ENCODE measurements at places on chromosomes 7 and 10.

DNA sequence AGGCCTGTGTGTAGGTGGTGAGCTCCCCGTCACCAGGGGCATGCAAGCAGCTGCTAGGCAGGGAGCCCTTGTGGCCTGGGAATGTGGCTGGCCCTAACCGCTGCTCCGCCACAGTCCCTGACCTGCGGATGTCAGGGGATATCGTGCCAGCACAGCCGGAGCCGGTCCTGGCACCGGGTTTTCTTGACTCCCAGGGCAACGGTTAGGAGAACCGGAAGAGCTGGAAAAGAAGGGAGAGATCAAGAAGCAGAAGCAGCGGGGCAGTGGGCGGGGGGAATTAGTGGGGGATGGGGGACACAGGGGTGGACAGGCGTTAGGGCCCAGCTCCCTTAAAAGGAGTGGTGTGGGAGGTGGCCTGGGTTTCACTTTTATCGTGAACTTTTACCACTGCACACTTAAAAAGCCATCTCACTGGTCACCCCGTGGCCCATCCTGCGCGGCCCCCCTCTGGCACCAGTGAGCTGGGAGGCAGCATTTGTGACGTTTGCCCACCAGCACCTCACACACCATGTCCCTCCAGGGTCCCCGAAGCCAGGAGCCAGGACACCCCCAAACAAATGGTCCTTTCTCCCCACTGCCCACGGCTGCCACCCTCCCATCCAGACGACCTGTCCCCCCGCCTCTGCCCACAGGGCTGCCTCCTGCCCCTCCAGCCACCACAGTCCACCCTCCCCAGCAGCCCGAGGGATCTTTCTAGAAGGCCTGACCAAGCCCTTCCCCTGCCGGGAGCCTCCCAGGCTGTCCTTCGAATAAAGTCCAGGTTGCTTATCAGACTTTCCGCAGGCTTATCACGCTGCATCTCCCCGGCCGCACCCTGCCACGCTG is 1.8 kb upstream of the MICALL2 start:
- DNase-seq = no peak

DNA sequence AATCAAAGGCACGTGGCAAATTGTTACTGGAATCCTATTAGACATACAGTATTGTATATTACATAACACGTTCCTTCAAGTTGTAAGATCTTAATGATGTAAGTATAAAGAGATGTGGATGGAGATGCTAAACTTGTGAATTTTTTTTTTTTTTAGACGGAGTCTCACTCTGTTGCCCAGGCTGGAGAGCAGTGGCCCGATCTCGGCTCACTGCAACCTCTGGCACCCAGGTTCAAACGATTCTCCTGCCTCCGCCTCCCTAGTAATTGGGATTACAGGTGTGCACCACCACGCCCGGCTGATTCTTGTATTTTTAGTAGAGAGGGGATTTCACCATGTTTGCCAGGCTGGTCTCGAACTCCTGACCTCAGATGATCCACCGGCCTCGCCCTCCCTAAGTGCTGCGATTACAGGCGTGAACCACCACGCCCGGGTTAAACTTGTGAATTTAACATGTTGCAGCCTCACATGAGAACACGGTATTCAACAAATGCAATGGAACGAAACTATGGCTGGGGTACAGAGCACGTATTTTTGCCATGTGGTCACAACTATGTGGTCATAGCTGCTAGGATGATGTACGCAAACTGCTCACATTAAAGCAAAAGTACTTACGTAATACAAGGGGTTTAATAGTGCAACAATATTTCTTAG is 818 bp upstream of the SUPV3L1 start:
- no peak for DNase-seq

DNA sequence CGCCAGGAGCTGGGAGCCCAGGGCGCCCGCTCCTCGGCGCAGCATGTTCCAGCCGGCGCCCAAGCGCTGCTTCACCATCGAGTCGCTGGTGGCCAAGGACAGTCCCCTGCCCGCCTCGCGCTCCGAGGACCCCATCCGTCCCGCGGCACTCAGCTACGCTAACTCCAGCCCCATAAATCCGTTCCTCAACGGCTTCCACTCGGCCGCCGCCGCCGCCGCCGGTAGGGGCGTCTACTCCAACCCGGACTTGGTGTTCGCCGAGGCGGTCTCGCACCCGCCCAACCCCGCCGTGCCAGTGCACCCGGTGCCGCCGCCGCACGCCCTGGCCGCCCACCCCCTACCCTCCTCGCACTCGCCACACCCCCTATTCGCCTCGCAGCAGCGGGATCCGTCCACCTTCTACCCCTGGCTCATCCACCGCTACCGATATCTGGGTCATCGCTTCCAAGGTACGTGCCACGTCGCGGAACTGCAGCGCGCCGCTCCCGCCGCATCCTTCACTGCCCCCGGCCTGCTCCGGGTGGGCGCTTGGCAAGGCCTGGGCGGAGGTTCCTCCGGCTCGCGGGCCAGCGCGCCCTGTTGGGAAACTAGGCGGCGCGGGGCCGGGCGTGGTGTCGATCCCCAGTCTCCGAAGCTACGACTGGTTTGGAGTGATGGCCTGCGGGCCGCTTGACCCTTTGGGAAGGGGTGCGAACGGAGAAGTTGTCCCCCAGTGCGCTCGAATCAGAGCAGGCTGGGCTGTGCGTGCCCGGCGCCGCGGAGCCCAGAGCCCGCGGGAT is 868 bp downstream of the EMX2 start:
- DNase-seq = no peak

GRCh38 chr7:46763344-46763743 is 818.6 kb downstream of the TNS3 start:
- DNase-seq = no peak

GRCh38 chr7:31761646-31762045 is 74.6 kb downstream of the PPP1R17 start:
- no peak for DNase-seq

DNA sequence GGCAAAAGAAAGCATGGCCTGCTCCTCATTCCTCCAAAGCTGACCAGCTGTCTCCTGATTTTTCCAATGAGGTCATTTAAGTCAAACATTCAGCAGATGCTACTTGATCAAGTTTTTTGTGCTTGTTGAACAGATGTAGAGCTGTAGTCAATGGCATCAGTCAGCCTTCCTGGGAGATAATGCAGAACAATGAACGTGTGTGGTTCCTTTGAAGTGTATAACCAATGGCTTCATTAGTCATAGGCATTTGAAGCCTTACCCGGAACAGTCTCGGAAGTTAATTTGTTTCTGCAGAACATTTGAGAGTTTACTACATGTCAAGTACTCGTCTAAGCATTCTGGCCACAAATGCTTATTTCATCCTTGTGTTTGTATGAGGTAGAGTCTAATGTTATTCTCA is 227.1 kb downstream of the ADRA2A start:
- DNase-seq = no peak

- no peak for DNase-seq
Measured at GRCh38 chr10:128044961-128045832, 81.0 kb downstream of the MKI67 start.

GRCh38 chr10:128274938-128275337 is 148.7 kb upstream of the MKI67 start:
- DNase-seq = peak; percentile 11

- no peak for DNase-seq
Measured at GRCh38 chr7:137080516-137081203, 212.2 kb downstream of the CHRM2 start.

DNA sequence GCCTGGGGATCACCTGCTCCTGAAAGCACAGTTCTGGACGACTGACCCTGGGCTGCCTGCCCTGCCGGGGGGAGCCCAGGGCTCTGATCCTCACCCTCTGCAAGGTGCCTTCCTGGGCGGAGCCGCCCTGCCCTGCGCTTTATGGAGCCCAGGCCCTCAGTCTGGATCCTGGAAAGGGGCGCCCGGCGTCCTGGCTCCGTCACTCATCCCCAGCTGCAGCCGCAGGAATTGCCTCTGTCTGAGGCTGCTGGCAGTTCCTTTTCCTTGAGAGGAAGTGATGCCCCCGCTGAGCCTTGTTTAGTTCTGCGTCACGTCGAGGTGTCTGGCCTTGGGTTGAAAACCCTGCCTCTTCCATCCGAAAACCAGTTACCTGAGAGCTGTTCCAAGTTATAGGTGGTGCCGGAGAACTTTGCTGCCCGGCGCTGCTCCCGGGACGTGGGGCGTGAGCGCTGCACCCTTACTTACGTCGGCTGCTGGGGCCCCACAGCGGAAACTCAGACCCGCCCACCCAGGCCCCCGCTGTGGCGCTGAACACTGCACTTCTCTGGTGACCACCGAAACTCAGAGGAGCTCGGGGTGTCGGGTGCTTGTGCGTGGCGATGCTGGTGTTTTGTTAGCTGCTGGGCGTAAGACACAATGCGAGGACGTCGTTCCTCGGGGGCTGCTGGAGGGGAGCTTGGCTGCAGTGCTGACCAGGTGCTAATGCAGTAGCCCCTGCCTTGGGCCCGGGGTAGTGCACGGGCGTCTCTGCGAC is 5.4 kb downstream of the MAFK start:
- no peak for DNase-seq

GRCh38 chr7:127895814-127896280 is 135.4 kb downstream of the LRRC4 start:
- no peak for DNase-seq

Data from LNCaP clone FGC (cell line).